Ascending aorta (tissue), 2 donors: ENCODE measurements at places on chromosomes 6 and 20. TPM values are rescaled to one million over a fixed set of nuclear protein-coding genes. Genes with fewer than 3 reads are reported as not detected.

OR2H2 gene
- not detected for total RNA-seq

CABLES2 gene
- total RNA-seq = 0.43 TPM

BHLHE23 gene
- not detected for total RNA-seq

AKAP12 gene
- total RNA-seq = 53.9 TPM

HLA-DOB gene
- not detected for total RNA-seq

ADGRB3 gene
- 4.4 TPM for total RNA-seq

FAXC gene
- not detected for total RNA-seq

MEI4 gene
- not detected for total RNA-seq

ZNF512B gene
- total RNA-seq = 17.5 TPM

SLC4A11 gene
- 1.6 TPM for total RNA-seq

USP49 gene
- 8.7 TPM for total RNA-seq

LY6G6C gene
- not detected for total RNA-seq

BPIFA1 gene
- not detected for total RNA-seq

MUCL3 gene
- not detected for total RNA-seq

HMGN3 gene
- 32.7 TPM for total RNA-seq

OPRL1 gene
- 0.21 TPM for total RNA-seq

RHAG gene
- total RNA-seq = not detected

VPS16 gene
- 61.1 TPM for total RNA-seq

FLRT3 gene
- total RNA-seq = not detected

PHACTR3 gene
- not detected for total RNA-seq

PRSS35 gene
- total RNA-seq = 1.8 TPM

SLCO4A1 gene
- 160 TPM for total RNA-seq

ZNF311 gene
- not detected for total RNA-seq
